Caki2 (cell line): ENCODE measurements at places on chromosomes 12 and 14.

DNA sequence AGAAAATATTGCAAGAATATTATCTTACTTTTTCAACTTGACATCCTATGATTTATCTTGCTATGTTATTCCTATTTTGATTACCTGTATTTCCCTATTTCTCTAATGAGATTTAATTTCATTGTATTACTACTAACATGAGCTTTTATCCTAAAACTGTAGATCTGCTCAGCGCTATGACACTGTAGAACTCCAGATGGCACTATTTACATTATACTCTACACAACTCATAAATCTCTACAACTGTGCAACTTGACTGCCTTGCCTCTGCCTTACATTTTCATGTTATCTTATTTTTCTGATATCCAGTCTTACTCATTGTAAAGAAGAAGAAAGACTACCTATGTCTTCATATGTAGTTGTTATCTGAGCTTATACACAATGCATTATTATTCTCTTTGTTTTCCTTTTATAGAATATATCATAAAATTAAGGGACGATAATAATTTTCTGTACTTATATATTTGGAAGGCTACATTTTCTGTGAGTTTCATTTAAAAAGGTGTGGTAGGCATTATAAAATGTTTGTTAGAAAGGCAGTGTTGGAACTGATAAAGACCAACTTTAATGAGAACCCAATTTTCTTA lies 24.1 kb downstream of the NUP37 start:
- DNase-seq = no peak

GRCh38 chr14:52446355-52446754 lies 106.0 kb downstream of the TXNDC16 start:
- DNase-seq = no peak

DNA sequence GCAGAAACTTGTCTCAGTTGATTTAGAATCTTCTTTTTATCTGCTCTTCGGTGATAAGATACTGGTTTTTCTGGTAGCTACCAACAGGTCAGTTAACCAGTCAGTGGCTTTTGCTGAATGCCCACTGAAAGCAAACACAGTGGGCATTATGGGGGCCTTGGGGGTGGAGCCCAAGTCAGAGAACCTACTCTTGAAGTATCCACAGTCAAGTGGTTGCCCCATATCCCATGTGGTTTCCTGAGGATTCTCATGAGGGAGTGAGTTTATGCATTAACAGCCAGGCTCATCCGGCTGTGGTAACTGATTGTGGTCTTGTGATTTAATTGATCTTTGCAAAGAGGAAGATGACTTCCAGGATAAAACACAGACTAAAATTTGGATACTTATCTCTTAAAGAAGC lies 83.7 kb downstream of the ST8SIA1 start:
- DNase-seq = no peak

DNA sequence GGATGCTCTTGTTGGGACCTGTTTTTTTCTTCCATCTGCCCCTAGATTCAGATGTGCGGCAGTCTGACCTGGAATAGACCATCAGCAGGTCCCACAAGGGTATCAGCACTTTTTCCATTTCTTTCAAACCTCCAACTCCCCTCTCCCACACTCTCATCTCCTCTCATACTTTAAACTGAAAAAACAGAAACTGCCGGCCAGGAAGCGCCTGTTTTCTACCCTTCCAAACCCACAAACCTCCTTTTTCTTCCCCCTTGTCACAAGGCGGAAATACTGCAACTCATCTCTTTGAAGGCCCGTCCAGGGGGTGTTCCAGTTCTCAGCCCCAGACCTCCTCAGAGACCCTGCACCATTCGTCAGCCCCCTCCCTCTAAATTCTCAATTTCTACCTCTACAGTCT lies 62.5 kb upstream of the FKBP4 start:
- no peak for DNase-seq

GRCh38 chr14:29168149-29168548 lies 401.6 kb downstream of the FOXG1 start:
- no peak for DNase-seq

- no peak for DNase-seq
Measured at GRCh38 chr14:66405158-66405557, 81.0 kb upstream of the CCDC196 start.

DNA sequence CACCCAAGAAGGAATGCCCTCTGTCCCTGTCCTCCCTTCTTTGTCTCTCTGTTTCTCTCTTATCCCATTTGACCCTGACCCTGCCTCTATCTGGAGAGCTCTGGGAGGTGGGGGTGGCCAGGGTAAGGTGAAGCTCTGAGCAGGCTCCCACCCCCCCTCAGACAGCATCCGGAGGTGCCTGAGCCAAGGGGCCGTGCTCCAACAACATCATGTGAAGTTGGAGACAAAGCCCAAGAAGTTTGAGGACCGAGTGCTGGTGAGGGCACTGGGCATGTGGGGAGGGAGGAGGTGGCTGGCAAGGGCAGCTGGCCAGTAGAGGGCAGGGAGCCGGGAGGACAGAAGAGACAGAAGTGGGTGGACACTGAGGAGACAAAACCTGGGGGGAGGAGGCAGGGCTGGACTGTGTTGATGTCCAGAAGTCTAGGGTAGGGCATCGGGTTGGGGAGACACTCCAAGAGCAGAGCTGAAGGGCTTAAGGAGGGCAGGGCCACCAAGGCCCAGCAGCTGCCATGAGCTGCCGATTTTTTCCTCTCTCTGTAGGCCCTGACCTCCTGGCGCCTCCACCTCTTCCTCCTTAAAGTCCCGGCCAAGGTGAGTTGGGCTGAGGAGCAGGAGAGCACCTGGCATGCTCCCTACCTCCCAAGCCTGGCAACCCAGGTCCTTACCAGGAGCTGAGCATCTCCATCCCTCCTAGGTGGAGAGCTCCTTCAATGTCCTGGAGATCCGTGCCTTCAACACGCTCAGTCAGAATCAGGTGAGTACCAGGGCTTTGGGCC lies 1.9 kb downstream of the CARMIL3 start:
- no peak for DNase-seq

DNA sequence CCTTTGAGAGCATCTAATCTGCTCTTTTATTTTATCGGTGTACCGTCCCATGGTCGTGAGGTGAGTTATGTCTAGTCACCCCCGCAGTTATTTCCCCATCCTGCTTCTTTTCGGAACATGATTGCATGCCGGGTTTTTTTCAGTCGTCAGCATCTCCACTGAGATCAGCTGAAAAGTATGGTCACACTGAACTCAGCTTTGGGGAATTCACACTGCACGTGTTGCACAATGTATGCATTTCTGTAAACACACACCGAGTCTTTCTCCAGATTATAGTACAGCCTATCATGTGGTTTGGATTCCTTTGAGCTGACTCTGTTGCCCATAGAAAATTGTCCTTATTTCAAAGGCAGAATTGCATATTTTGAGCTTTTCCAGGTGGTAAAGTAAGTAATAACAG lies 24.6 kb downstream of the PLXNC1 start:
- DNase-seq = no peak

DNA sequence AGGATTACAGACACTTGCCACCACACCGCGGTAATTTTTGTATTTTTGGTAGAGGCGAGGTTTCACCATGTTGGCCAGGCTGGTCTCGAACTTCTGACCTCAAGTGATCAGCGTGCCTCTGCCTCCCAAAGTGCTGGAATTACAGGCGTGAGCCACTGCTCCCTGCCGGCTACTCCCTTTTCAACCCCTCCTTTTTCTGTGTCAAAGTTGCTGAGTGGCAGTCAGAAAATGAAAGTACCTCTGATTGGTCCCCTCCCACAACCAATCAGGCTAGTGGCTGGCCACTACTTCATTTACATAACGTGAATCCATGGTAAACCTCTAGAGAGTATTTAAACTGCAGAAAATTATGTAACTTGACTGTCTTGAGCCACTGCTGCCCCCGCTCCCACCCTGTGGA lies 5.9 kb downstream of the RESF1 start:
- peak; percentile 7 for DNase-seq

DNA sequence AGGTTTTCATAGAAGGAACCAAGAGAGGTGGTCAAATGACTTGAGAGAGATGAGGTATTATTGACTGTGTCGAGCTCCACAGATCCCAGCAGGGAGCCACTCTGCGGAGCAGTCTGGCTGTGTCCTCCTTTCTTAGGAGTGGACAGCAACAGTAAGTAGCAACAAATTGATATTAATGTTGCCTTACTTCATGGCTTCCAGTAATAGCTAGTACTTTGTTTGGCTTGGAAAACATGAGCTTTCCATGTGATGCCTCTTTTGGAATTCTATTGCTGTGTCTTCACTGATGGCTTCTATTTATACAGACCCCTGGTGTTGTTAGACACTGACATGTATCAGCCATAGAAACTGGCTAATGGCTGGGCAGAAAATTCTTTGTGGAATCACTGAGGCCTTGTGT lies 531.2 kb upstream of the CCDC196 start:
- no peak for DNase-seq

- DNase-seq = peak; percentile 92
Measured at GRCh38 chr12:32533971-32534590, 134.7 kb downstream of the FGD4 start.

DNA sequence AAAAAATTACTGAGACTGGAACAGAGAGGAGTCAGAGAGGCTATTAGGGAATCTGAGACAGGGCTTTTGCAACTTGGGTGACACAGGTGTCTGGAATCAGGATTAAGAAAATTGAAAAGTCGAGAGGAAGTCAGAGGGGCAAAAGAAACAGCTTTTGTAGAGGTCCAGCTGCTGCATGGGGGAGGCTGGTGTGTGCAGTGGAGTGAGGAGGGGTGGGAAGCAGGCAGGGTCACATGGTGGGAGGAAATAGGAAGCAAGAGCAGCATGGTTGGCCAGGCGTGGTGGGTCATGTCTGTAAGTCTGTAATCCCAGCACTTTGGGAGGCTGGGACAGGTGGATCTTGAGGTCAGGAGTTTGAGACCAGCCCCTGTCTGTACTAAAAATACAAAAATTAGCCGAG lies 69.7 kb upstream of the VRK1 start:
- DNase-seq = no peak

- no peak for DNase-seq
Measured at GRCh38 chr12:24718617-24719016, 230.3 kb downstream of the BCAT1 start.

DNA sequence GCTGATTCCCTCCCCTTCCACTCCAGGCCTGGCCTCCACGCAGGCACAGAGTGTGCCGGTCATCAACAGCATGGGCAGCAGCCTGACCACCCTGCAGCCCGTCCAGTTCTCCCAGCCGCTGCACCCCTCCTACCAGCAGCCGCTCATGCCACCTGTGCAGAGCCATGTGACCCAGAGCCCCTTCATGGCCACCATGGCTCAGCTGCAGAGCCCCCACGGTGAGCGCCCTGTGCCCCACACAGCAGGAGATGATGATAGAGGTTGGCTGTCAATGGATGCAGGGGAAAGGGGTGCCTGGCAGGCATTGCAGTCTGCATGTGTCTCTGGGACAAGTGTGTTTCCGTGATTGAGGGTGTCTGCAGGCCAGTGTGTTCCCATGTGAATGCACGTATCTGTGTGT lies 18.8 kb downstream of the C12orf43 start:
- no peak for DNase-seq

DNA sequence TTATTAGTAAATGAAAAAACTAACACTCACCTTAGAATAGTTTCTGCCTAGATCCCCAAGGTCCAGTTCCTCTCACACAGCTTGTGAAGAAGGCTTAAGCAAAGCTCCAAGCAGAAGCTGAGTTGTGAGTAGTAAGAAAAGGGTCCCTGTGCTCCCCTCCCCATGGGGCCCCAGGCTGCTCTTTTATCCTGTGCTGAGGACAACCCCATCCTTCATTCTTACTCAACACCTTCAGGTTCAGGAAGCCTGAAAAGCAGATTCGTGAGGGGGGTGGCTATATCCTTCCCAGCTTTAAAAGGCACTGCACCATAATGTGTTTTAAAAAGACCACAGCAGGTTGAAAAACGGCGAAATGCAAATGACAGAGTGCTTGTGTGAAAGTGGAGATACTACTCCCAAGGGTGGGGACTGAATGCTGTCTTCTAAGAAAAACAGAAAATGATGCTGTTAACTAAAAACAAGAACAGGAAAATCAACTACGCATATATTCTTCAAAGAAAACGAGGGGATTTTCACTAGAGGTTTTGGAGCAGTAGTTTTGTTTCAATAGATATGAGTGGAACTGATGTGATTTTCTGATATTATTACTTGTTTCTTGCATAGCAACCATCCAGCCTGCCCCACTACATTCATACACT lies 182.7 kb downstream of the KTN1 start:
- DNase-seq = no peak

DNA sequence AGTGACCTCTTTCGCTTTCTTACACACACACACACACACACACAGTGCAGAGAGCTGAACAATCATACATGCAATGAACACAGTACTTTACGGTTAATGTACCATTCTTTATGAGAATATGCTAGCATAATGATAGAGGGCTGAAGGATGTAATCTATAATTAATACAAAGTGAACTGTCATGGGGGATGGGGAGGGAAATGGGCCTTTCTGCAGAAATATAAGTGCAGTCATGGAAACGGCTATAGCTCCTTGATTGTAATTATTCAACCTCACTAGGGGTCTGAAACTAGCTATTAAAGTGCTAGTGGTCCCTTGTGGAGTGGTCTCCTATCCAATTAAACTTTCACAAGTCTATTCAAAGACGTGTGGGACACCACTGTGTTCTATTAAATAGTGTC lies 443.2 kb upstream of the FOXG1 start:
- no peak for DNase-seq

- DNase-seq = no peak
Measured at GRCh38 chr14:65237941-65238340, 135.6 kb upstream of the MAX start.

DNA sequence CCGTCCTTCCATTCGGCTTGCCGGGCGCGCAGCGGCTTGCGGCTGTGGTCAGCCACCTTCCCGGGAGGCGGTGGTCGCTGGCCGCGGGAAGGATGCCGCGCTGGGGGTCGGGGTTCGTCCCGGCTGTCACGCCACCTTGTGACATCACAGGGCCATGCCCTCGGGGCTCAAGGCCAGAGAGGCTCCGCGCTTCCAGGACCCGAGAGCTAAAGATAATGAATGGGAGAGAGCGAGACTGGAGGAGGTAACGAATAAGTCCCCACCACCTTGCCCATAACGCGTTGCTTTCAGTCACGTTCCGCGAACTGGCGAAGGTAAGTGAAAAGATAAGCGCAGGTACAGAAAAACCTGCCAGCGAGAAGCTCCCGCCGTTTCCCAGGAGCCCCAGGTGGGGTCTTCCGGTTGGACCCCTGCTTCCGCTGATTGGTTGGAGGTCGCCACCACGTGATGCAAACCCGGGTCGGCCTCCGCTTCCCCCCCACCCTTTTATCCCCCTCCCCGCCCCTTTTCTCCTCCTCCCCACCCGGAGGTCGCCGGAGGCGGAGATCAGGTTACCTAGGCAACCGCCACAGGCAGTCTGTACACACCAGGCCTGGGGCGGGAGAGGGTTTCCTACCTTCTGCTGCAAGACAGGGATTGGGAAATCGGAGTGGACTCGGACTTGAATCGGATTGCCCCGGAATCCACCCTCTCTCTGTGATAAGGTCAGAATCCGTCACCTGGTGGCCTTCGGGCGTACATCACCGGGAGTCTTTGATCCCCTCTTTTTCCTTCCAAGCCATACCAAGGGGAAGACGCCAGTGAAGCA lies at the start of gene LRRC9:
LRRC9 (plus strand) TSS at position 575 of the 808 bp plus-strand sequence.
- no peak for DNase-seq

DNA sequence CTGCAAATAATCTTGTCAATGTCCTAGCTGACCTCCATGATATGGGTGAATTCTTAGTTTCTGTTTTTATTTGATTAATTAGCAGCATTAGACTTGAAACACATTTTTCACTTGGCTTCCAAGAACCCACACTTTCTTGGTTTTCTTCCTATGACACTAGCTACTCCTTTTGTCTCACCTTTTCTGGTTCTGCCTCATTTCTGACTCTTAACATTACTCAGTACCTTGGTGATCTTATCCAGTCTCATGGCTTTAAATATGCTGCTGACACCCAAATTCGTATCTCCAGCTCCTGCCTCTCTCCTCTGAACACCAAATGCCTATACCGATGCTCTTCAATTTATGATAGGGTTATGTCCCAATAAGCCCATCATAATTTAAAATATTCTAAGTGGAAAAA lies 32.0 kb upstream of the SSTR1 start:
- DNase-seq = no peak

GRCh38 chr14:100717386-100717785 lies 9.3 kb upstream of the DLK1 start:
- no peak for DNase-seq
